ENCODE measurements at places on chromosomes 11 and 22.

- DNase-seq: no peak
Observed at GRCh38 chr11:75237050-75237449, 3.5 kb upstream of the TPBGL start.

DNA sequence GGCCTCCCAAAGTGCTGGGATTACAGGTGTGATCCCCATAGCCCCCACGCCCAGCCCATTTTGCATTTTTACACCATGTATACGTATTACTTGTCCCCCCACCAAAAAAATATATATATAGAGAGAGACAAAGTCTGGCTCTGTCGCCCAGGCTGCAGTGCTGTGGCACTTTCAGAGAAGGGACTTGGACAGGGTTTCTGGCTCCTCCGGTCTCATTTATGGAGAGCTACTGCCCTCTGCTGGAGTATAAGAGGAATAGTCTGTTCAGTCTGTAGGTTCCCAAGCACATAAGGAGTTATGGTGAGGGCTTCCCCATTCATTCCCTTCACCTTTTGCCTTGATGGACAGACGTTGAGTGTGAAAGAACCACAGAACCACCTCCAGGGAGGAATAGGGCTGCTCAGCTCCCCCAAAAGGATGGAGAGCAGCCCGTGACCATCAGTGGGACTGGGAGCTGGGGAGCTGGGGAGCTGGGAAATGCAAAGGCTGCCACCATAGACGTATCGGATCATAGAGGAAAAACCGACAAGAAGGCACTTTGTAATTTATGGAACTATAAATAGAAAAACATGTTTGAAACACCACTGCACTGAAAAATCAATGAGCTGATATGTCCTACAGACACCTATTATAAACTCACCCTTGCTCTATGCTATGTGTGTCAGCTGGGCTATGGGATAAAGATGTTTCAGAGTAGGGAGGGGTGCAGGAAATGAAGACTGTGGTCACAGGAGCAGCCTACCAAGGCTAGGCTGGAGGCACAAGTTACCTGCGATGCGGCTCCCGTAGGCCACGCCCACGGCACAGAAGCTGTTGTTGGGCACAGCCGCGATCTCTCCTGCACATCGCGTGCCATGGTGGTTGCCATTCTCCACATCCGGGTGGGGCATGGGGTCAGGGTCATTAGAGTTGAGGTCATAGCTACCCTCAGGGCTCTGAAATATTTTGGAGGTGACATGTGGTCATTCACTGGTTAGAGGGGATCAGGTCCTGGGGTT lies 5.2 kb downstream of the PCSK7 start:
- no peak for DNase-seq

GRCh38 chr11:44136176-44136945 lies 40.9 kb downstream of the EXT2 start:
- DNase-seq: no peak

- DNase-seq: no peak
Observed at GRCh38 chr11:65579291-65579690, 3.4 kb downstream of the EHBP1L1 start.

GRCh38 chr22:20788627-20789344 lies 14.9 kb downstream of the SERPIND1 start:
- DNase-seq: no peak

GRCh38 chr11:16178273-16178672 lies 178.1 kb downstream of the SOX6 start:
- DNase-seq: no peak

DNA sequence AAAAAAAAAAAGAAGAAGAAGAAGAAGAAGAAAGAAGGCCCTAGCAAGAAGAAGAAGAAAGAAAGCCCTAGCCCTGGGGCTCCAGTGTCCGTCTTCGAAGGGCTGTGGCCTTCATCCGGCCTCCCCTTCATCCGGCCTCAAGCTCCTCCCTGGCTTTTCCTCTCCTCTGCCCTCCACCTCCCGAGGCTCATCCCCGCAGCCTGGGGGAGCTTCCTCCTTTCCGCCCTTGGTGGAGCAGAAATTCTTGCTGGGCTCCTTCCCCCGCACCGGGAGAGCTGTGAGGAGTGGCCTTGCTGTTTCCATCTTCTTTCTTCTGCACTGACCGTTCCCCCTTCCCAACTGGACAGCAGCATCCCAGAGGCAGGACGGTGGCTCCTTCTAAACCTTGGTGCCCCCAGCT lies 9.5 kb upstream of the LTO1 start:
- no peak for DNase-seq

DNA sequence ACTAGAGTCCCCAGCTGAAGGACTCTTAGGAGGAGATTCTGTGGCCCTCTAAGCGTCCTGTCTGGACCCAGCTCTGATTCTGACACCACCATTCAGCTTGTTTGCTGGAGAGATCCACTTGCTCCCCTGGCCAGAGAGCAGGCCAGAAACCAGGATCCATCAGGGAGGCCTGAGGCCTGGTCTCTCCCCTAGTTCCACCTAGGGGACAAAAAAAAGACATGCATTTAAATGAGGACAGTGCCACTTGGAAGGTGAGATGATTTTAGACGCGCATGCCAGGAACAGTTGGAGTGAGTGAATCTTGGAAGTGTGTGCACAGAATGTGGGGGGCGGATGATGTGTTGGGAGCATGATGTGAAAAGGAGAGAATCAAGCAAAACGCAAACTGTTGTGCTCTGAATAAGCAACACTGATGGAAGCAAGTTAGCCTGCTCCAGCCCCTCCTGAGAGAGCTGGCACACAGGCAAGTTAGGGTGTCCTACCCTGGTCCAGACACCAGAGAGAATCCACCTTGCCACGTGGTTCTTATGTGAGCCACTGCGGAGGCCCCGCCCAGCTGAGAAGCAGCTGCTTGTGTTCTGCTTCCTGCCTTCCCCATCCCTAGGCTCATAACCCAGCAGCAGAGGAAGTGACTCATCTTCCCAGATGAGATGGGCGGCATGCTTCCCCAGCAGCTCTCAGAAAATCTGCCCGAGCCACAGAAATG lies 8.0 kb upstream of the SLCO2B1 start:
- peak; percentile 67 for DNase-seq

DNA sequence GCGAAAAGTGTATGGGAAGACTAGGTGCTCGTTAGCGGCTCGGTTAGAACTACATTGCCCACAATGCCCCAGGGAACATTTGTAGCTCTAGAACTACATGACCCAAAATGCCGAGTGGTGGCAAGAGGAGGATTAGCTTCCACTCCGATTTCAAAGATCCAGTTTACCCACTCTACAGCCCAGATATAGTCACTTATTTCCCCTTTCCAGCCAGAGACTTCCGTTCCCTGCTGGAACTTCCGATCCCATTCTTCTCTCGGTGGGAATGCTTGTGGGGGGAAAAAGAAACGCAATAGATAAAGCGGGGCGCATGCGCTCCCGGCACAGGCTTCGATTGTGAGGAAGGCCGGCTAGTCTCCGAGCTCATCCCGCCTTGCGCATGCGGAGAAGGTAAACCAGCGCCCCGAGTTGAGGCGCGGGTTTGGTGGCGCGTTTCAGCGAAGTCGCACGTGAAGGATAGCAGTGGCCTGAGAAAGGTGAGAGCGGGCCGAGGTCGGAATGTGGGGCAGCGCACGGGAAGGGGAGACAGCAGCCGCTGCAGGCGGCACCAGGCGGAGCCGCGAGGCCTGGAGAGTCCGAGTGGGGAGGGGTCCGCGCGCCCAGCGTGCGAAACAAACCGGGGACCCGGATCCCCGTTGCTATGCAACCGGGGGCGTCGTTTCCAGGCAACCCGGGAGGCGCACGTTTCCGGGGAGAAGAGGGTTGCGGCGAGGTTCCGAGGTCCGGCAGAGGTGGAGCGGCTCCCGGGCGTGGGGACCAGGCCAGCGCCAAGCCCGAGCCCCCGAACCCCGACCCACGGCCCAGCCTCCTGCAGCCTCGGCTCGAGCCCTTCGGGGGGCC lies at the start of gene TMEM109:
TSS of gene TMEM109 (plus strand) at position 366 of the 840 bp plus-strand sequence. CDS start 5,536 bp downstream, outside the sequence.
- peak; percentile 79 for DNase-seq

GRCh38 chr11:113574586-113574985 lies 99.4 kb upstream of the DRD2 start:
- DNase-seq: no peak

DNA sequence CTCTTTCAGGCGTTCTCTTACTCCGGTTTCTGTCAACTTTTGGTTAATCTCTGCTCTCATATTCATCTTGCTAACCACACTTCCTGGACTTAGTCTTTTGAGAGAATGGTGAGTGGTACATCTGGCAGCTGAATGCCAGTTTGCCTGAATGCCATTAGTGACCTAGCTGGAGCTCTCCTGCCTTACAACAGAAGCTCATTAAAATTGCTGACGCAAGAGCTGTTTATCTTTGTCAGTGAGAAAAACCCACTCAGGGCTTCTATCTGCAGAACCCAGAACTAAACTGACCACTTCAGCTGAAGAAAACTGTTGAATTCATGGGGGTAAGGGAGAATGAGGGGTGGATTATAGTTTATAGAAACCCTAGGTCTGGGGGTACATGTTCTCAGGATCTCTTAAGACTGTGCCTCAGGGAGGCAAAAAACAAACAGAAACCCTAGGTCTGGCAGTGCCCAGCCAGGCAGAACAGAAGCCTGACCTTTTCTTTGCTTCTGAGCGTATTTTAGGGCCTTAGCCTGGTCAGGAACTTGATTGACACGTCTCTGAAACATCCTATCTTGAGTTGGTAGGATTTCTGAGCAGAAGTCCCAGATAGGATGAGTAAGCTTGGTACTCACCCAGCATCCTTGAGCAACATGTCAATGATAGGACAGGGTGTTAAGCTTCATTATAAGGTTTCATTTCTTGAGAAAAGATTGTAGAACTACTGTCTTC lies 52.8 kb upstream of the YWHAH start:
- no peak for DNase-seq

DNA sequence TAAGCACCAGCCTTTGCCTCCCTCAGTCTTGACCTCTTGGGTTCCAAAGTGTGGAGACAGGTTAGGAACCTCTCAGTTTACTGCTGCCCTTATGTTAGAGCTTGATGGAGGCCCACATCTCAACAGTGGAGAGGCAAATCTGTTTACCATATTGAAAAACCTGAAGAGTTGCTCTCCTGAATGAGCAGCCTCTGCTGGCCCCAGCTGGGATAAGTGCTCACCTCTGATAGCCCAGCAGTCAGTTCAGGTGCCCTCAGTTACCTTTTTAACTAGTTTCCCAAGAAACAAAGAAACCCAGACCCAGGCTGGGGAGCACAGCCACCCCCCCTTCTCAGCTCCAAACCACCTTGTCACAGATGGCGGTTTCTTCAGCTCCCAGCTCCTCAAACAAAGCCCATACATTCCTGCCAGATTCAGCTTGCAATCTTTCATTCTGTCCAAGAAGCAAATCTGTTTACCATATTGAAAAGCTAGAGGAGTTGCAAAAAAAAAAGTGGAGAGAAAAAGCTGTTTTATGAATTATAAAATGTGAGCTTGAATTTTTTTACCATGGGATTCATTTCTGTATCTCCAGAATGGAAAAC lies 57.2 kb downstream of the PPFIBP2 start:
- no peak for DNase-seq

DNA sequence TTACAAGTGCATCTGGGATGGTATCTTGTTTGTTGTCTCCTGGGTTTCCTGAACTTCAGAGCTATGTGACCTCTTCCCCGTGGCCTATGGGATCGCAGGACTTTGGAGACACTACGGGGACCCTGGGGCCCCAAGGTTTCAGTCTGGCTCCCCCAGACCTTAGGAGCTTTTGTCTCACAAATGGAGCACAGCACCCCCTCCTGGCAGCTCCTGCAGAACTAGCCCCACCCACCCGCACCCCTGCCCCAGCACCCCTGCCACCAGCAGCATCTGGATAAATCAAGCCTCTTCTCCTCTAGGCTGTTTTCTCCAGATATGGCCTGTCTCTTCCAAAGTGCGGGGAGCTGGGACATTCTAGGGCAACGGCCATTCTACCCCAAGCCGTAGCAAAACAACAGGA lies 10.4 kb downstream of the RCOR2 start:
- DNase-seq: peak; percentile 29

DNA sequence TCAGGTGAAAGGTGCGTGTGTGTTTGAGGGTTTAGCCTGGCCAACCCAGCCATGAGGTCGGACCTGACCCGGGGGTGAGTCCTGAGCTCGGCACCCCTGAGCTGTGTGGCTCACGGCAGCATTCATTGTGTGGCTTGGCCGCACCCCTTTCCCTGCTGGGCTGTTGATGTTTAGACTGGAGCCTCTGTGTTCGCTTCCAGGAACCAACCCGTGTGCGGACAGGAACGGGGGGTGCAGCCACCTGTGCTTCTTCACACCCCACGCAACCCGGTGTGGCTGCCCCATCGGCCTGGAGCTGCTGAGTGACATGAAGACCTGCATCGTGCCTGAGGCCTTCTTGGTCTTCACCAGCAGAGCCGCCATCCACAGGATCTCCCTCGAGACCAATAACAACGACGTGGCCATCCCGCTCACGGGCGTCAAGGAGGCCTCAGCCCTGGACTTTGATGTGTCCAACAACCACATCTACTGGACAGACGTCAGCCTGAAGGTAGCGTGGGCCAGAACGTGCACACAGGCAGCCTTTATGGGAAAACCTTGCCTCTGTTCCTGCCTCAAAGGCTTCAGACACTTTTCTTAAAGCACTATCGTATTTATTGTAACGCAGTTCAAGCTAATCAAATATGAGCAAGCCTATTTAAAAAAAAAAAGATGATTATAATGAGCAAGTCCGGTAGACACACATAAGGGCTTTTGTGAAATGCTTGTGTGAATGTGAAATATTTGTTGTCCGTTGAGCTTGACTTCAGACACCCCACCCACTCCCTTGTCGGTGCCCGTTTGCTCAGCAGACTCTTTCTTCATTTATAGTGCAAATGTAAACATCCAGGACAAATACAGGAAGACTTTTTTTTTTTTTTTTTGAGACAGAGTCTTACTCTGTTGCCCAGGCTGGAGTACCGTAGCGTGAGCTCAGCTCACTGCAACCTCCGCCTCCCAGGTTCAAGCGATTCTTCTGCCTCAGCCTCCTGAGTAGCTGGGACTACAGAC lies 53.9 kb upstream of the PPP6R3 start:
- DNase-seq: no peak

DNA sequence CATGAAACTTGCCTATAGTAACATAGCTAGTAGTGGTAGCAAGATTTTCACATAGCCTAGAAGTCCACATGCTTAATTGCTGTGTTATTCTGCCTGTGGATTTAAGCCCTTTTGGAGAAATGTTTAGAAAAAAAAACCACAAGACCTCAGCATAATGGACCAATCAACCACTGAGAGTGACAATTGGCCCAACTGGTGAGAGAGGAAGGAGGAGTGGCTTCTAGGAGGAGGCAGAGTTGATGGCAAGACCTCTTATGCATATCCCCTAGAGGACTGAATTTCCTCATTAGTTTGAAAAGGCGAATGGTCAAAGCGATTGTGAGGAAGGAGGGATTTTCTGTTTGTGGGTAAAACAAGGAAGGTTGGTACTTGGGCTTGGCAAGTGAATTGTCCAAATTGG lies 30.6 kb downstream of the NNMT start:
- DNase-seq: no peak

DNA sequence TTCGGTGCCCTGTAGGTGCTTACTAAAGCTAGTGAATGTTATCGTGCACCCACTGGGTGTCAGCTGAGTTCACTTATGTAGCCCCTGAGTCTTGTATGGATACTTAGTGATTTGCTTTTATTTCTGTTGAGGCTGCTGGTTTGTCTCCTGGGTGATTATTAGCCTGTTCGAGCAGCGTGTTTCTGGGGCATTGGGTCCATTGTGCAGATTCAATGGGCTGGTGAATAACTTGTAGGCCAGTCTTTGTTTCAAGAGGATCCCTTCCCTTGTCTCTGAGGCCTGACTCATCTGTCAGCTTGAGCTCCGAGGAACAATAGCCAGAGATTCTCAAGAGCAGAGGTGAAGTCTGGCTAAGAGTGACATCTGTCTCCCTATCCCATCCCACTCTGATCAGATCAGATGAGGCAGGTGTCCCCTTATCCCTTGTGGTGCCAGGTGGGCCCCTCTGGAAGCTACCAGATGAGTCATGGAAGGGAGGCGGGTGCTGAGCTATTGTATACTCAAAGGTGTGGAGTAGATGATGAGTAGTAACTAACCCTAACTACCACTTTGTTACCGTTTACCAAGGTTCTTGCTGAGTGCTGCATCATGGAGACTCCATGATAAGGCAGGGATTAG lies 3.7 kb downstream of the MIAT start:
- no peak for DNase-seq

All from stimulated activated CD8-positive, alpha-beta memory T cell treated with anti-CD3 and anti-CD28 coated beads, Interleukin-4, amount 100 ng/mL, for 24 hours (primary cell).